ENCODE measurements at places on chromosomes 1 and 21.

- no peak for DNase-seq
These were observed 27.2 kb upstream of the DMRTB1 start for GRCh38 chr1:53431805-53432565.

GRCh38 chr1:170273291-170274130 lies 127.8 kb downstream of the NTMT2 start:
- DNase-seq, result no peak

DNA sequence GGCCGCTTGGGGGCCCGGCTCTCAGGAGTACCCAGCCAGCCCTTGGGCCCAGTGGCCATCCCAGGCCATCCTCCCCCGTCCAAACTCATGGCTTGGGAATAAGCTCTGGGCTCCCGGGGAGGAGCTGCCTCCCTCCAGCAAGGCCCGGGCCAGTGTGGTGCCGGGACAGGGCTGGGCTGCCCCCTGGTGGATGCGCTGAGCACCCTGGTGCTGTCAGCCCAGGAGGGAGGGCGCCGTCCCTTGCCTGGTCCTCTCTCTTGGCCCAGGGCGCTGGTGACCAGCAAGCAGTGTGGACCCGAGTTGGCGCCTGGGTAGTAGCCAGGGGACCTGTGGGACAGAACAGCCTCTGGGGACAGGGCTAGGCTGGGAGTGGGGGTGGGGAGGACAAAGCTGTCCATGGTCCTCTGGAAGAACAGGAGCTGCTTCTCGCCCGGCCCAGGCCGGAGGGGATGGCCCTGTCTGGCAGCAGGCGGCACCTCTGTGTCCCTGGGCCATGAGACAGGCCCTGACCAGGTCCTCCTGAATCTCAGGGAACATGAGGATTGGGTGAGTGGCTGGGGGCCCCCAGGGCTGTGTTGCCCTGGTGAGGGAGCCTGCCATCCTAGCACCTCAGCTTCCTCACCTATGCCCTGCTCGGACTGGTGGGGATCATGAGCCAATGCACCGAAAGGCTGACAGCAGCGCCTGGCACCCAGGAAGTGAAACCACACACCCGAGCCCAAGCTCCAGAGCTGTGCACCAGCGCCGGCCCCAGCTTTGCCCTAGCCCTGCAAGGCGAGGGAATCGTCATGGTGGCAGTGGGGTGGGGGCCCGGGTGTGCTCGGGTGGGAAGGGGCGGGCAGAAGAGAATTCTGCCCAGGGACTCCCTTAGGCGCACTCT lies 9.4 kb downstream of the MORN1 start:
- DNase-seq, result peak; percentile 74

- no peak for DNase-seq
These were observed 80.5 kb downstream of the OMA1 start for GRCh38 chr1:58465825-58466629.

GRCh38 chr21:26844258-26845065 lies 747 bp downstream of the ADAMTS1 start:
- DNase-seq, result peak; percentile 71

DNA sequence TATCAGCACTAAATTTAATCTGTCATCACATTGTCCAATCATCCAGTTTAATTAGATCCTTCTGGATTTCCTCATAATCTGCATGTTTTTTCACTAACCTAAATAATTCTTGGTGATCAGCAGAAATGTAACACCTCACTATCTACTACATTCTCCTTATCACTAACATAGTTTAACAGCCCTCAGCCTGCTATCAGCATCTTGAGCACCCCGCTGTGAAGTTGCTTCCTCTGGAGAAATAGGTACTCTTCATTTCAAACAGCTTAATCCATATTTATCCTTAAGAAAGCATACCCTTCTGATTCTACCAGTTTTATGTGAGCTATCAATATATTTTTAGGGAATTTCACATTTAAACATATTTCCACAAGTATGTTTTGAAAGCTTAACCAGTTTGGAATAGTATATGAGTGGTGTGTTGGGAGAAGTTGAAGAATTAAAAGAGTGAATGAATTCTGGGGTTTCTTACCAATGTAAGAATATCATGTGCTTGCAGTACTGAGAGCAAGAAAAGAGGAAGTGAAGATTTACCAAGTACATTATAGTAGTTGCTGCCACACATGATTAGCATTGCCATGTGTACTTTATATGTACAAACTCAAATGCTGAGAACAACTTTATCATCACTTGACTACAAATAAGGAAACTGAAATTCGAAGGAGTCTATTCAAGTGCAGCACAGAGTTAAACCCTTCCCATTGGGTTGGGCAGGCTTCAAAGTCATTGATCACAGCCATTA lies 771.1 kb upstream of the ADGRL4 start:
- no peak for DNase-seq

- no peak for DNase-seq
These were observed 57.4 kb upstream of the C1orf21 start for GRCh38 chr1:184329245-184329953.

DNA sequence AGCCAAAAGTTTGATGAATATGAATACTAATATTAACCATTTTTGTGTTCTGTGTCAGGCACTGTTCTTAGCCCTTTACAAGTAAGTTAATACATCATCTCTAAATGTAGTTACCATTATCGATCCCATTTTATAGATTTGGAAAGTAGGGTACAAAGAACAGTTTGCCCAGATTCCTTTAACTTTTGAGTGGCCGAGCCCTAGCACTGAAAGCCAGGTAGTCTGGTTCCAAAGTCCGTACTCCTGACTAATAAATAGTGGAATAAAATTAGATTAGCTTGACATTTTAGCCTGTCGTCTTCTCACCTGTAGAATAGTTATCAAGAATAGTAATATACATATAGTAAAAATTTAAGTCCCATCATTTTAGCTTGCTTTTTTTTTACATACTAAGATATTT lies 70.6 kb downstream of the PTBP2 start:
- DNase-seq, result no peak
